Chondrocyte (in vitro differentiated cells): ENCODE measurements at places on chromosomes 2 and 18. TPM values are rescaled to one million over a fixed set of nuclear protein-coding genes. Genes with fewer than 3 reads are reported as not detected.

GRCh38 chr18:31500051-31500688 is 2.2 kb downstream of the DSG2 start:
- DNase-seq = no peak
- peaks cover 8% of the 10 kb centered on the region for H3K4me1 ChIP-seq
- H3K36me3 ChIP-seq = no peaks in the 10 kb centered on the region
- no peak overlapping the region for H3K4me3 ChIP-seq
- H3K27ac ChIP-seq = no peak overlapping the region

DNA sequence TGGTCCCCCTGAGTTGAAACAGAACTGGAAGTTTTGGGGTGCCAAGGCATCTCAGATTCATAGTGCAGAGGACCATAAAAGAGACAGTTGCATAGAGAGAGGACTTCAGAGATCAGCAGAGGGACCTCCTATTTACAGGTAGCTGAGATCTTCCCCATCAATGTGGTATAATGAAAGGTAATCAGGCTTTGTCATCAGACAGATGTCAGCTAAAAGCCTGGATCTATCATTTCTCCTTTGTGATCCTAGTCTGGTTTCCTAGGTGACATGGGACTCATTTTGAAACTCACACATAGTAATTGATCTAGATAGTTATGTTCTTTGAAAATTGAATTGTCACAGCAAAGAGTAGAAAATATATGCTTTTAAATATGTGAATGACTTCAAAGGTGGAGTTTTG is 443.5 kb upstream of the MAP2 start:
- no peaks in the 10 kb centered on the region for H3K4me1 ChIP-seq
- no peaks in the 10 kb centered on the region for H3K27me3 ChIP-seq
- no peak for DNase-seq
- no peak overlapping the region for H3K4me3 ChIP-seq
- no peak overlapping the region for H3K27ac ChIP-seq
- H3K36me3 ChIP-seq = no peaks in the 10 kb centered on the region

Gene MSH2
- 21.0 to 29.1 TPM (median 21.0 TPM) in 3 replicates for total RNA-seq

GRCh38 chr2:134325696-134326095 is 71.8 kb downstream of the MGAT5 start:
- H3K27me3 ChIP-seq = no peaks in the 10 kb centered on the region
- H3K27ac ChIP-seq = no peak overlapping the region
- H3K4me1 ChIP-seq = no peaks in the 10 kb centered on the region

- peaks cover 22% of the 10 kb centered on the region for H3K27me3 ChIP-seq
- DNase-seq = no peak
- no peak overlapping the region for H3K4me3 ChIP-seq
- H3K36me3 ChIP-seq = no peaks in the 10 kb centered on the region
- no peak overlapping the region for H3K27ac ChIP-seq
Observed at GRCh38 chr18:50427896-50428295, 53.0 kb downstream of the SKA1 start.

Gene ERMN
- not detected in 3 replicates for total RNA-seq

- H3K27ac ChIP-seq = no peak overlapping the region
- peaks cover 27% of the 10 kb centered on the region for H3K27me3 ChIP-seq
- H3K4me1 ChIP-seq = peaks cover 12% of the 10 kb centered on the region
- peaks cover 1% of the 10 kb centered on the region for H3K36me3 ChIP-seq
Observed at GRCh38 chr18:8493141-8493540, 116.1 kb upstream of the RAB12 start.

GRCh38 chr2:27849558-27850205 is 40.5 kb downstream of the RBKS start:
- peaks cover 7% of the 10 kb centered on the region for H3K4me1 ChIP-seq
- no peaks in the 10 kb centered on the region for H3K27me3 ChIP-seq
- H3K4me3 ChIP-seq = no peak overlapping the region
